Effector CD8-positive, alpha-beta T cell (primary cell): ENCODE measurements at places on chromosomes 11 and 22.

GRCh38 chr11:11020747-11021149 is 162.9 kb upstream of the ZBED5 start:
- DNase-seq: no peak

- DNase-seq: no peak
Measured at GRCh38 chr22:45987136-45987861, 10.3 kb upstream of the WNT7B start.

DNA sequence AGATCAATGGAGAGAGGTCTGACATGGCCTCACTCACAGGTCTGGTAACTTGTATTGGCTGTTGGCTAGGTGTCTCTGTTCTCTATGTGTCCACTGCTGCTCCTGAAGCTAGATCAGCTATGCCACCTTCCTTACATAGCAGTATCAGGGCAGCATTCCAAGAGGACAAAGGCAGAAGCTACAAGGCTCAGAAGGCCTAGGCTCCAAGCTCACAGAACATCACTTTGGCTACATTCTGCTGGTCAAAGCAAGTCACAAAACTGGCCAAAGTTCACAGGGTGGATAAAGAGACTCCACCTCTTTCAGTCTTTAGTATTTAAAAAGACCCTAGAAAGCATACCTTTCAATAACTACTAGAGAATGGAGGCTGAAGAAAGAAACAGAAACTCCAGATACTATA is 4.1 kb downstream of the SLC5A12 start:
- no peak for DNase-seq

- DNase-seq: no peak
Measured at GRCh38 chr11:112292785-112293407, 32.2 kb upstream of the PLET1 start.
